Transverse colon (tissue), 4 donors: ENCODE measurements at places on chromosomes 1 and 21. TPM values are rescaled to one million over a fixed set of nuclear protein-coding genes. Genes with fewer than 3 reads are reported as not detected.

Gene SPRR2G
- total RNA-seq: not detected

Gene LRIG2
- total RNA-seq: 16.1 TPM

Gene LMX1A
- total RNA-seq: 0.79 TPM

Gene GOLT1A
- 13.8 TPM for total RNA-seq

Gene SYTL1
- total RNA-seq: 6.8 TPM

Gene RAP1GAP
- total RNA-seq: 14.1 TPM
